ENCODE measurements at places on chromosomes 1 and 21.

- no peak for DNase-seq
Observed at GRCh38 chr1:246001142-246001836, 505.8 kb downstream of the SMYD3 start.

DNA sequence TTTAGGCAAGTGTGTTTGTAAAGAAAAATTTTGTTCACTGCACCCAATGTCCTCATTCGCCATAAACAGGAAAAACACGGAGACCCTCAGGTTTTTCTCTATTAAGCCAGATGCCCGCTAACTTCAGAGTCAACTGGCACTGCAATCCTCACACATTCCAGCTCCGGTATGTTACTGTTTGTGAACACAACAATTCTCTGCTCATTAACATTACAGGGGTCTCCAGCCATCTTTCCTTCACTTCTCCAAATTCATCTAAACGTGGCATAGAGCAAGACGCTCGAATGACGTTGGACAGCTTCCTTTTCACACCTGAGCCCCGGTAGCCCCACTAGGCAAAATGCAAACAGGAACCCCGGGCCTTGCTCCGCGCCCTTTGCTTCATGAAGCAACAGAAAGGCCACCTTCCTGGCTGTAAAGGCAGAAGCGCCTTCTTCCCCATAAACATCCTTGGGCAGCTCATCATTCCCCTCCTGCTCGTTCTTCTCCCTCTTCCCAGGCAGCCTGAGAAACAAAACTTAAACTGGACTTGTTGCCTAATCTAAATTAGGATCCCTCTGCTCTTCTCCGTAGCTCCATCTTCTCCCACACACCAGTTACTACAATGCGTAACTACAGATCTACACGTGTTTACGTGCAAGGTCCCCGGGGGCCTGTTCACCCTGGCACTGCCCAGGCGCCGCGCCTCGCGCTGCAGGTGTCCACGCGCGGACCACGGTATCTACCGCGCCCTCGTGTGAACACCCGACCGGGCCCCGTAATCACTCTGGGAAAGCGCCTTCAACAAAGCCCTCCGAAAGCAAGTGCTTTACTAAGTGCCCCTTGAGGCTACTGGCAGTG, 1.2 kb downstream of the LBR start:
- DNase-seq = peak; percentile 3

DNA sequence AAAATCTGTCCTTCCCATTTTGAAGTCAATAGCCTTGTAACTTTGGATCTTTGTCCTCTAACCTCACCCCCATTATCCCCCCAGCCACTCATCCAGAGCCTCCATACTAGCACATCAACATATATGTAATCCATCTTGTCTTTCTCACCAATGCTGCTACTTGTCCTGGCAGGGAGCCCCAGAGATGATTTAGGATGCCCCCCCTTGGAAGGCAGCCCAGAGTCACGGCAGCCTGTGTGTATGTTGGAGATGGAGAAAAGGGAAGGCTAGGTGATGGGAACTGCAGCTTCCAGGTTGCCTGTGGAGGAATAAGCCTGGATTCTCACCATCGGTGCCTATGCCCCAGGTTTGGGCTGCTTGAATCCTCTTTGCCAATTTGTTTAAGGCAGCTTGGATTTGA, 51.7 kb upstream of the SCMH1 start:
- no peak for DNase-seq

- DNase-seq = no peak
Observed at GRCh38 chr1:25034736-25035522, 104.9 kb upstream of the RUNX3 start.

GRCh38 chr21:36706482-36706852, 7.6 kb downstream of the SIM2 start:
- no peak for DNase-seq

DNA sequence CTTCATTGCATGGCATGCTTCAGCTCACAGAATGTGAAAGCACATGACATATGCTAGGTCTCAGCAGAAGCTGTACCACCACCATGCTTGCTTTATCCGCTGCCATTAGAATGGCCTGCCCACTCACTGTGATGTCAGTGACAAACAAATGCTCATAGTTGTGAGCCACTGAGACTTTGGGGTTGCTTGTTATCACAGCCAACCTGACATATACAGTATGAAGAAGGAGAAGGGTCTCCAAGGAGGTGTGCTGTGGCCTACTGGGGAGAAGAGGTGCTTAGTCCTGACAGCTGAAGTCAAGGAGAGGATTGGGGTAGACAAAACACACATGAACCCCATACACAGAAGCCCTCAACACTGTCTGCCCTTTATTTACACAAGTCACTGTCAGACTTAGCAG, 19.5 kb upstream of the TENT5C start:
- no peak for DNase-seq

GRCh38 chr1:59422921-59423575, 126.2 kb downstream of the FGGY start:
- DNase-seq = no peak

GRCh38 chr1:173507847-173508209, 30.7 kb downstream of the PRDX6 start:
- peak; percentile 22 for DNase-seq

GRCh38 chr1:56191369-56191768, 388.0 kb downstream of the PLPP3 start:
- no peak for DNase-seq

DNA sequence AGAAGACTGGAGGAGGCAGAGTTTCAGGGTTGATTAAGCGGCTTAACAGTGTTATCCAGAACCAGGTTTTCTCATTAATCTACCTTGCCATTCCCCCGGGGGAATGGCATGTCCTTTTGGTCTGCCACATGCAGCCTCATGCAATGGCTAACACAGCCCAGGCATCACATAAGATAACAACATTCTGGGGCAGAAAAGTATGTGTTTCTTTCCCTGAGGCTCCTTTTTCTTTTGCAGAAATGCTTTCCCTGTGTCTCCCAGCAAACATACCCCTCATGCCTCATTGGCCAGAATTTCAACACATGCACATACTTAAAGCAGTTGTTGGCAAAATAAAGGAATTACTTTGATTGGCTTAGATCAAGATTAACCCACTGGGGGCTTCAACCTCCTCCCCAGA, 98.6 kb downstream of the OMA1 start:
- peak; percentile 79 for DNase-seq

GRCh38 chr1:34685225-34685624, 69.6 kb upstream of the GJB5 start:
- no peak for DNase-seq

GRCh38 chr1:75198761-75199160, 64.6 kb downstream of the LHX8 start:
- no peak for DNase-seq

DNA sequence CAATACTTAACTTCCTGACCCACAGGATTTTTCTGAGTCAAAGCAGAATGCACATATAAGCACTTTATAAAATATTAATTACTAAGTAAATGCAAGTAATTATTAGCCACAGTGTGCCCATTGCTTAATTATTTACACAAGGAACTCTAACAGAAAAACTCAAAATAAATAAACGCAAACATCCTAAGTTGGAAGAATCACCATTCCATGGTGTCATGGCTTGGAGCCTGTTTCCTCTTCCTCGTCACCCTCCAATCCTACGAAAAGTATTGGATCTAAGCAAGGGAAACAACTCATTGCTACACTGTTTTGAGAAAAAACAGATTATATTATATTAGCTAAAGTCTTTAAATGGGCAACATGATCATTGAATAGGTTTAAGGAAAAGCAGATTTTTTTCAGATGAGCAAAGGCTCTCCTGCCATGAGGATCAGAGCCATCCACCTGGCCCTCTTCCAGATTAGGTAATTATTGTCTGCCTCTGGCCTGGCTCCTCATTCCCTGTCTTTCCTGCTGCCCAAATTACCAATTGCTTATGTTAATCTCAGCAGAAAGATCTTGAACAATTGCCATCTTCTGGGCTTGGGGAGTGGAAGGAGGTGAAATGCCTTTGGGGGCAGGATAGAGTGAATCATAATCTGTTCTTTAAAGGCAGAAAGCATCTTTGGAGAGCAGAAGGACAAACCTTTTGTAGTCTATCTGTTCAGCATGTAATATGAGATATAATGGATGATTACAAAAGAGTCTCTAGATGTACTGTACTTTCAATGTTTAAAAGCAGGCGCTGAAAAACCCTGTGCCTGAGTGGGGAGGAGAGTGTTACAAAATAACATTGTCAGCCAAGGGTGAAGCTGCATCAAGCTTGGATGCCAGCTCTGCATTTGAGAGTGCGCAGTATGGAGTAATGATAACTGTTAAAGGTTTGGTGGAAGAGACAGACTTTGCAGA, 121.2 kb downstream of the DUSP10 start:
- DNase-seq = peak; percentile 18

DNA sequence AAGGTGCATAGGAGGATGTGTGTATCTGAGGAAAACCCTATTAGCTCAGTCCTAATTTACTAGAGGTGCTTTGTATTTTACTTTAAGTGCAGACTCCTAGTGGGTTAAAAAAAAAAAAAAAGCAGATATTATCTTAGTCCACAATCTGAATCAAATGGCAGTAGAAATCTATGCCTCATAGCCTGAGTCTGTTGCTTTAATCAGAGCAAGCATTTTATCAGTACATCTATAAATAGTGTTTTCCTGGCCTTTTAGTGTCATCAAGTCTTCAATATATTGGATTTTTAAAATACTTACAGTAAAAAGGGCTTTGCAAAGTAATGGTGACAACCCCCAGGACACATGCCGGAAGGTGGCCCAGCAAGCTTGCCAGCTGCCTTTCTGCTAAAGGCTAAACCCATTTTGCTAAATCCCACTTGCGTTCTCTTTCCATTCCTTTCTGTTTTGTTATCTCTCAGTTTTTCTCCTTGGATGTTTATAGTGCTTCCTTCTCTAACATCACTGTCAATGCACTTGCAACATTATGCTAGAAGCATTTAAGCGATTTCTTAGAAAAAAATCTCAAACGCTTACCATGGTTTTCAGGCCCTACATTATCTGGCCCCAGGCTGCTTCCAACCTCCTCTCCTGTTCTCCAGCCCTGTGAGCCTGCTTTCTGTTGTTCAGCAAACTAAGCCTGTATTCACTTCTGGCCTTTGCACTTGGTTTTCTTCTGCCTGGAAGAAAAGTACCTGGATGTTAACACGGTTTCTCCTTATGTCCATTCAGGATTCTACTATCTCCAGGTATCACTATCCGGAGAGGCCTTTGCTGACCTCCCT, 206.3 kb downstream of the PDE4B start:
- DNase-seq = no peak

DNA sequence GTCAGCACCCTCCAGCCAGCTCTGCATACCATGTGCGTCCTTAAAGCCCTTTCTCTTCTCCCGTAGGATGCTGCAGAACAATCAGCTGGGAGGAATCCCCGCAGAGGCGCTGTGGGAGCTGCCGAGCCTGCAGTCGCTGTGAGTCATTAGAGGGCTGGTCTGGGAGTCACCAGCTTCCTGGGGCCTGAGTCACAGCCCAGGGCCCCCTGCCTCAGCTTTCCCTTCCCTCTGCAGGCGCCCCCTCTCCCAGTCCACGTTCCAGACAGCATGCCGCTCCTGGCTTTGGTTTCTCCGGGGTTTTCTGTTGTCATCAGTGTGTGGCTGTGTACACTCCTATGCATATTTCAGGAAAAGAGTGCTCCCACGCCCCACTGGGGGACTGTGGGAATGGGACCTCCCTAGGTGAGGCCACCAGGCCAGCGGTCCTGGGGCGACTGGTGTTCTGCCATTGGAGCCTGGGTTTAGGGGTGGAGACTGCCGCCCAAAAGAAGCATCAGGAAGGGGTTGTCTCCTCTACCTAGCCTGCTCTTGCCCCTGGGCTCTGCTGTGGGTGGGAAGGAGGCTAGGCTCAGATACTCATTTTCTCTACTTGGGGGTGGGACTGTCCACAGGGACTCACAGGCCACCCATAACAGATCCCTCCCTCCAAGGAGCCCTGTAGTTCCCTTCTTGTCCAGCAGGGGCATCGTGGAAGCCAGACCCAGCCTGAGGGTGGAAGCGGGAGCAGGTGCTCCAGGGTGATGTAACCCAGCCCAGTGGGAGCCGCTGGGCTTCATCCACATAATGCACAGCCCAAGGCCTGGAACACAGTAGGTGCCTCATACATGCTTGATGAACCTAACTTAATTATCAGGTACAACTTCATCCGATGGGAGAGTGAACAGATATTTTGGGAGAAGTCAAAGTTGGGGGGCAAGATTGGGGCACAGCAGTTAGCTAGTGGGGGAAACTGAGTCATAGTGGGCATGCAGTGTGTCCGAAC, 42.5 kb downstream of the LGR6 start:
- peak; percentile 98 for DNase-seq

DNA sequence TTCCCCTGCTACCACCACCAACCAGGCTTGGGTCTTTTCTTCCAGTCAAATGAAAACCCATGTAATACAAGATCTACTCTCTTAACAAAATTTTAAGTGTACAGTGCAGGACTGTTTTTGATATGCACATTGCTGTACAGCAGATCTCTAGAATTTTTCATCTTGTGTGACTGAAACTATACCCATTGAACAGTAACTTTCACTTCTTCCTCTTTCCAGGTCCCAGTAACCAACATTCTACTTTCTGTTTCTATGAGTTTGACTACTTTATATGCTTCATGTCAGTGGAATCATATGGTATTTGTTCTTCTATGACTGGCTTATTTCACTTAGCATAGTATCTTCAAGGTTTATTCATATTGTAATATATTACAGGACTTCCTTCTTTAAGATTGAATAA, 45.3 kb upstream of the PLPPR4 start:
- no peak for DNase-seq

DNA sequence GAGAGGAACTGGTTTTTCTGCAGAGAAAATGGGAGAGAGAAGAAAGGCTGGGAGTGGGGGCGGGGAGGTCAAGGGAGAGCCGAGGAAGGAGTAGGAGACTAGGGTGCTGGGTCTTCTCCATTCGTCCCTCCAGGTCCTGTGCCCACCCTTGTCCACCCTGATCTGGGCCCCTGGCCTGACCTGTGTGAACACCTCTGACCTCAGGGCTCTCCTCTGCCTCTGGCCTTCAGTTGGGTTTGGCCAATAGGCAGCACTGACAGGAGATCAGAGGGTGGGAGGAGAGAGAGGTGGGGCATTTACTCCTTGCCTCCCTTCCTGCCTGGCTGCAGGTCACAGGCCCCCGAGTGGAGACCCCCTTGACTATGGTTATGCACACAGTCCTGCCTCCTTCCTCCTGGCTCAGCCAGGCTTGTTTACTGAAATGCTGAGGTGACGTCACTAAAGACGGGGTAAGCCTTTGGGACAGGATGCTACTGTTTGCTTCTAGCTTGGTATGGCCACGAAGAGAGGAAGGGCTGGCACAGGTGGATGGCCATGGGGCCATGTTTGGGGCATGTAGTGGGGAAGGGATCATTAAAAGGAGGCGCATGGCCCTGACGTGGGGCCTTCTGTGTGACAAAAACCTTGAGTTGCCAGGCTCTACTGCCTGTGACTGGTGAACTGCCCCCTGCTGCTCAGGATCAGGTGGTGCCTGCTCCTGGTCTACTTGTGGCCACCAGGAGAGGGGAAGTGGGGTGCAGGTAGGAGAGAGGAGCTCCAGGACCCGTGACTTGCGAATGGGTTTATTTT, 248.7 kb upstream of the CSF3R start:
- no peak for DNase-seq

- no peak for DNase-seq
Observed at GRCh38 chr1:116854716-116855115, 55.0 kb upstream of the PTGFRN start.

GRCh38 chr1:55604749-55605148, 389.6 kb upstream of the USP24 start:
- DNase-seq = no peak
